CD4-positive, alpha-beta T cell treated with Interleukin-12 subunit alpha and Interleukin-12 subunit beta, for 1 hour (primary cell): ENCODE measurements at places on chromosomes 16 and 17.

DNA sequence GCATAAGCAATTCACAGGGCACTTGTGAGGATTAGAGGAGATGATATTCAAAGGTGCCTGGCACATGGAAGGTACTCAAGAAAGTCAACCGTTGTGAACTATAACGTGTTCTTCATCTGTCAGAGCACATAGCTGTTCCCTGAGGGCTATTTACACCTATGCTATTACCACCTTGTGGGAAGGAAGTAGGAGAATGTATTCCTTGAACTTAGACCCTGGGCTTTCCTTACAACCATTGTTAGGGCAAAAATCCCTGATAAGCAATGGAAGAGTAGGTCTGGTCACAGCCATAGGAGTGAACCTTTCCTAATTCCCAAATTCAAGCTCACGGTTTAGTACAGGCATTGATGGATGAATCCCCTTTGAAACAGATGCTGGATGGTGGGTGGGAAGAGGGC, 188.6 kb downstream of the HAPSTR1 start:
- no peak for DNase-seq

- DNase-seq: peak; percentile 20
These were observed 14.3 kb downstream of the PIEZO1 start for GRCh38 chr16:88770461-88771293.

DNA sequence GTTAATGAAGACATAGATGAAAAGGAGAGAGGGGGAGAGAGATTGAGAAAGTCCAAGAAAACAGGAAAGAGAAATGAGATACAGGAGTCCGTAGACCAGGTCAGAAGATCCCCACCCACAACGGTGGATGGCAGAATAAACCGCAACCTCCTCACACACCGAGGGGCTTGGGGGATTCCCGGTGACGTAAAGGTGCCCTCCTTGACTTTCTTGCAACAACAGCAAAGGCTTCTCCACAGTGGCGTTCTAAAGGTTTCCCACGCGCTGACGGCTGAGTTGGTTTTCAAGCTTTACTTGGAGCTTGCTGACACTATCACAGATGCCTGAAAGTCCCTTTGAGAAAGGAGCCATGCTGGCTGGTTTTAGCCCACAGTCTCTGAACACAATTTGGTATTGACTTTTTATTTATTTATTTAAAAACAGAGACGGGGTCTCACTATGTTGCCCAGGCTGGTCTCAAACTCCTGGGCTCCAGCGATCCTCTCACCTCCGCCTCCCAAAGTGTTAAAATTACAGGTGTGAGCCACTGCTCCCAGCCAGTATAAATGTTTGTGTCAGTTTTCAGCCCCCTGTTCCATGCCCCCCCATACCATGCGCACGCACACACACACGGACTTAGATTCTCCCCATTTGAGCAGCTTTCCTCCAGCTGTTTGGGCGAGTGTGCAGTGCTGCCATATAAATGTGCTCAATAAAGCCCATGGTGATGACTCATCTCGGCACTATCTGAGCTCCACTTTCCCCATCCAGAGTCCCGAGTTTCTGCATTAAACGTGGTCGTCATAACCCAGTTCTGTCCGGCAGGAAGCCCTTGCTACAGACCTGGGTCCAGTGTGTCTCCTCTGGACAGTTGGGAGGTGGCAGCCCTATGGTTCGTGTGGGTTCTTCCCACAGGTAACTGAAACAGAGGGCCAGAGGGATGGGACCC, 33.0 kb upstream of the SEC14L1 start:
- peak; percentile 64 for DNase-seq

DNA sequence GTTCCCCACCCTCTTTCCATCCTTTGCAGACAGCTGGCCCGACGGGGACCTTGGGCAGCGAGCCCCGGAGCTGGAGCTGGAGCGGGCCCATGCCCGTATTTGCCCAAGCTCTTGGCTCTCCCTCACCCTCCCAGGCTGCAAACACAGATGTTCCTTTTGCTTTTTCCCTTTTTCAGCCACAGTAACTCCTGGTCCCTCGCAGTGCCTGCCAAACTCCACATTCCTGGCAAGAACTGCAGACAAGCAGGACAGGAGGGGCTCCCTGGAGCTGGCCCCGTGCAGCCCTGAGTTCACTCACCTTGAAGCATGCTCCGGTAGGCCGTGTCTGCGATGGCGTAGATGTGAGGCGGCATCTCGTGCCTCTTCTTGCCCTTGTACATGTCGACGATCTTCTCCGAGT, 33.9 kb downstream of the MYH11 start:
- no peak for DNase-seq

- no peak for DNase-seq
These were observed 1.0 kb upstream of the MPDU1 start for GRCh38 chr17:7582396-7583252.

DNA sequence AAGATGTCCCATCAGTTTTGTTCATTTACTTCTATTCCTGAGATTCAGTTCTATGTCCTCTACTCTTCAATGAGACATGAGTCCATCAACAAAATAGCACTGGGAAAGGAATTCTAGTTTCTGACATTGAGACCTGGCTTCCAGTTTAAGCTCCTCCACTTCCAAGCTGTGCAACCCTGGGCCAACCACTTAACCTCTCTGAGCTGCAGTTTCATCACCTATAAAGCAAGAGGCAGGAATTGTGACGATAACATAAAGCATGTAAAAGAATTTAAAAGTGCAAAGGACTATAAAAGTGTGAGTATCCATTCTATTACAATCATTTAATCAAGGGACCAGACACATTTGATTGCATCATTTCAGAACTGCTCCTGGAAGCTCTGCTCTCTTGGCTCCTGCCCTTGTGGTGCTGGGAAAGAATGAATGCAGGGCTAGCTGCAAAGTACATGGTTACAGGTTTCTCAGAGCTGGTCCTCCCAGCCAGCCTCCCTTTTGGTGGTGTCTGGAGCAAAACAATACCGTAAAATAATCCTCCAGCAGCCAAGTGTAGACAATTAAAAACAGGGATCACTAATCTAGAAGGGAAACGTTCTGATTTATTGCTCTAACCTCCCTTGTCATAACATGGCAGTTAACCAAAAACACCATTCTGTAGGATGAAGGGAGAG, 113.9 kb downstream of the VPS53 start:
- DNase-seq: no peak

- DNase-seq: peak; percentile 23
These were observed 837 bp downstream of the LRRC59 start for GRCh38 chr17:50396261-50397110.

DNA sequence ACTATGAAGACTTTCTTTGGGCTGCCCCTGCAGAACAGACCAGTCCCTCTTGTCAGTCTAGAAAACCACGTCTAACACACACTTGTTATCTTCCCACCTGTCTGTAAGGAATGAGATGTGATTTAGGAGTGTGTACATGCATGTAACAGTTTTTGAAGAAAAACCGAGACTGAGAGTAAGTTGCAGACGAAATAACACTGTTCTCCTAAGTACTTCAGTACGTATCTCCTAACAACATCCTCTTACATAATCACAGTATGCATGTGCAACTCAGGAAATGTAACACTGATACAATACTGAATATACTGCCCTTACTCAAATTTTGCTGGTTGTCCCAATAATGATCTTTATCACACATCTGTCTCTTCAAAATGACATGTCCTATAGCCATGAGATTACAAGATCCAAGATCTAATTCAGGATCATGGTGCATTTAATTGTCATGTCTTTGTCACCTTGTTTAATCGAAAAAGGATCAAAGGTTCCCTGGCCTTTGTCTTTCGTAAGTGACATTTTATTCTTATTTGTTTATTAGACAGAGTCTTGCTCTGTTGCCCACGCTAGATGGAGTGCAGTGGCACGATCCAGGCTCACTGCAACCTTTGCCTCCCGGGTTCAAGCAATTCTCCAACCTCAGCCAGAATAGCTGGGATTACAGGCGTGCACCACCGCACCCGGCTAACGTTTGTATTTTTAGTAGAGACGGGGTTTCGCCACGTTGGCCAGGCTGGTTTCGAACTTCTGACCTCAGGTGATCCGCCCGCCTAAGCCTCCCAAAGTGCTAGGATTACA, 25.6 kb downstream of the CREBBP start:
- no peak for DNase-seq
